ENCODE measurements at places on chromosomes 13 and 19.

- no peak for DNase-seq
Measured at GRCh38 chr13:60787083-60787482, 390.1 kb downstream of the TDRD3 start.

- no peak for DNase-seq
Measured at GRCh38 chr13:112574834-112575613, 12.9 kb downstream of the TUBGCP3 start.

DNA sequence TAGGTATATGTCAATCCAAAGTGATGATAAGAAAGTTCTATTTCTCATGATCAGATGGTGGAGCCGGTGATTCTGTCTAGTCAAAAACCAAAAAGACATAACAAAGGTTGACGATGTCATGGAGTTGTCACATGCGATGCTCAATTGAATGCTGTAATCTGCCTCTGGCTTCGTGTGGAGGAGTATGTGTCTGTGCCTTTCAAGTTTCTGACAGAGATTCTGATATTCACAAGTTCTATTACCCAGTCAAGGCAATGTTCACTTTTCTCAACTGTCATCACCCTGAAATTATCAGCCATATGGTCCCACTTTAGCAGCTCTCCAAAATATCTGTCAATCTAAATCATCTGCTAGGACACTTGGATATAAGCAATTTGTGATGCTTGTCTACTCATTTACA is 367.6 kb upstream of the PRR20A start:
- DNase-seq: no peak

DNA sequence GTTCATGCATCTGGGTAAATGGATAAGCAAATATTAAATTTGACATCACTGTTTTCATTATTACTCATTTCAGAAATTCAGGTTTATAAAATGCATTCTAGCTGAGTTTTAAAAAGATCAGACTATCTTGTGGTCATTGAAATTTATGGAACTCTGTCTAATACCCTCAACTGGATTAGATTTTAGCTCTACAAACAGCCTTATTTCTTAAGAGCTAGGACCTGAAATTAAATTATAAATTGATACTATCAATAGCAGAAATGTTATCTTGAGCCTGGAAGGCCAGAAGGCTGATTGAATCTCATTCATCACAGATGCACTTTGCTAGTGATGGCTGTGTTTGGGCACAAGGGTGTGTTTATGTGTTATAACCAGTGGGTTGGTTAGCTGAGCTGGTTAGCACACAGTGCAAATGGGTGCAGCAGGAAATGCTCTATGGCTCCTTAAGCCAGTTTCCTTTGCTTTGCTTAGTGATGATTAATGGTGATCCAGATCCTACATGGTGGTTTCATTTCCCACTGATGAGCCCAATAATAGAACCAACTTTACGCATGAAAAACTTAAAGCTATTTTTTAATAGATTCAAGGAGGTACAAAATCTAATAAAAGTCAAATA is 310.8 kb upstream of the KLF12 start:
- no peak for DNase-seq

GRCh38 chr19:1315470-1316166 is 29.9 kb downstream of the EFNA2 start:
- DNase-seq: no peak

GRCh38 chr13:44406617-44407016 is 33.0 kb downstream of the SERP2 start:
- DNase-seq: no peak

DNA sequence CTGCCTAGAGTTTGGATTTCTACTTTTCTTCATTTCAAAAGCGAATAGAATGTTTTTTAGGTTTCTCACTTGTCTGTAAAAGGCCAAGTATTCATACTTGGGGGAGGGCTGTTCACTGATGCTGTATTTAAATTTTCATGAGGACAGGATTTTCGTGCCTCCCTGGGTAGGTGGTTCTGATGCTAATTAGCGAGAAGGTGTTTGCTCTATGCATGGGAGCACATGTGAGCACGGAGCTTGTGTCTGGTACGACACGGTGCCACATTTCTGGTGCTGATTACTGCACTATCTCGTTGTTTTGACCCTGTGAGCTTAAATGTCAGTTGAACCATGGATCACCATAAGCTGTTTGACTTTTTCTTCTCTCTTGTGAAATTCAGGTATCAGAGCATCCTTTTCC is 45.8 kb downstream of the MTUS2 start:
- no peak for DNase-seq

- no peak for DNase-seq
Measured at GRCh38 chr13:71634182-71634581, 232.8 kb downstream of the DACH1 start.

DNA sequence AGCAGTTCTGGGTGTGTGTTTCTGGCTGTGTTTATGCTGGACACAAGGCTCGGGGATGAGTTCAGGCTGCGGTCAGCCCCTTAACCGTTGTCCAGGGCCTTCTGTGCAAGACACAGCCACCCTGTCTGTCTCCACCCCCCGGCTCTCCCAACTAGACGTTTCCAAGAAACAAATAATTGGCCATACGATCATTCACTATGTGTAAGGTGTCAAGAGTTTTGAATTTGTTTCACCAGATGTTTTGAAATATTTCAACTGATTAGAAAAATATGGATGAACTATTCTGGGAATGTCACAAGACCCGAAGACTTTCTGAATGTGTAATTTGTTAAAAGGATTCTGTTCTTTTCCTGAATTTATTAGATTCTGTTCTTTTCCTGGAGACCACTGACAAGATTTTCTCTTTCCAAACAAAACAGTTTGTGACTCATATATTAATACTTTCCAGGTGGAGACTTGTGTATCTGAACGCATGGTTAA is 318.2 kb downstream of the MYO16 start:
- DNase-seq: no peak

DNA sequence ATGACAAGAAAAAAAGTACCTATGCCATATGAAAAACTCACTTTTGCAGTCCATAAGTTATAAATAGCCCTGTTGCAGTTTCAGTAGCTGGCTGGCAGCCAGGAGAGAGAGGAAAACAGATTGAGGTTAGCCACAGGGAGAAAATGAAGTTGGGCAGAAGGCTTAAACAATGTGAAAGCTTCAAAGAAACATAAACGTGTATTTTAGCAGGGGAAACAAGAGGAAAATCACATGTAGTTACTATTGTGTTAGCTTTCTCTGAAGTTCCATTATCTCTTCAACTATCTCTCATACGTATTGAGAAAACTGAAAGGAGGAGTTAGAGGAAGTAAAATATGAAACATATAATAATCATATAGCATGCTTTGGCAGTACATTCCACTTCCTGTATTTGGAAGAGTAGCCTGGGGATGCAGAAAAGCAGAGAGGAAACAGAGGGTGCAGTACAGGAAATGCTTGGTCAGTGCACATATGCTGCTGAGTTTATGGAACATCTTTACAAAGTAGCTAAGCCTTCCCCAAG is 1551.1 kb downstream of the EFNB2 start:
- DNase-seq: no peak

- DNase-seq: no peak
Measured at GRCh38 chr19:21569494-21569865, 64.1 kb downstream of the ZNF429 start.

GRCh38 chr19:27735314-27735713 is 1477.6 kb downstream of the UQCRFS1 start:
- peak; percentile 59 for DNase-seq

DNA sequence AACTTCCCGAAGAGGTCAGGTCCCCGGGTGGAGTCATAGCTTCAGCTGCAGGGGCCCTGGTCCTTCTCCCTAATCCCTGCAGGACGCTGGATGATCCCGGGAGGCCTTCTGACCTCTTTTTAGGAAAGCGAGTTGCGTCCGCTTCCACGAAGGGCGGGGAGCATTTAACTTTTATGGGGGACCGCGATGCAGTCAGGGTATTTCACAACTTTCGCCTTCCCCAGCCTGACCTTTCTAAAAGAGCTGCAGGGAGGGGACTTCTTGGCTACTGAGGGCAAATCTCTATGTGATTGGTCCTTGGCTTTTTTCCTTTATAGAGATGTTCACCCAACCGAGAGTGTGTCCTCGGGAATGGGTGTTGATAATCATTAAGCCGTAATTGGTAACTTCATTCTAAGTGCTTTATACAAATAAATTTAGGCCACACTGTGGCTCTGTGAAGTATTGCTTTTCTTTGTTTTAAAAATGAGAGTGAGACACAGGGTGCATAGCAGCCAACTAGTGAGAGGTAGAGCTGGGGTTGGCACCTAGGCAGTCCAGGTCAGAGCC is 778 bp downstream of the ZNF230 start:
- DNase-seq: no peak

- no peak for DNase-seq
Measured at GRCh38 chr19:41866284-41866683, 6.2 kb downstream of the RPS19 start.

GRCh38 chr13:43894438-43894837 is 14.7 kb downstream of the LACC1 start:
- DNase-seq: no peak

- no peak for DNase-seq
Measured at GRCh38 chr19:45581576-45581975, 3.0 kb downstream of the OPA3 start.

DNA sequence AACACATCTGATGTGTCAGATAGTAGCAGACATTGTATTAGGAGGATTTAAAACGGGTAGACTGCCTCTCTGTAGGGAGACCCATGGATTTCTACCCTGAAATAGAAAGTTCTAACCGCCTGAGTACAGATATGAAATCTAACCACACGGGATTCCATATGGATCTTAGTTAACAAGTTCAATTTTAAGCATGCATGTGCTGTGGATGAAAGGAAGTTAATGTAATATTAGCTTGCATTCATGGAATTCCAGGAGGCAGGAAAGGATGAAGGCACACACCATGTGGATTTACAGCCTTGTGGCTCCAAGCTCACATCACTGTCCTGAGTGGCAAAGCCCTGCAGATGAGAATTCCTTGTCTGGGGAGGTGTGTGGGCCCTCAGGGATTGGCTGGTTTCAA is 120.6 kb upstream of the IRS2 start:
- DNase-seq: no peak

DNA sequence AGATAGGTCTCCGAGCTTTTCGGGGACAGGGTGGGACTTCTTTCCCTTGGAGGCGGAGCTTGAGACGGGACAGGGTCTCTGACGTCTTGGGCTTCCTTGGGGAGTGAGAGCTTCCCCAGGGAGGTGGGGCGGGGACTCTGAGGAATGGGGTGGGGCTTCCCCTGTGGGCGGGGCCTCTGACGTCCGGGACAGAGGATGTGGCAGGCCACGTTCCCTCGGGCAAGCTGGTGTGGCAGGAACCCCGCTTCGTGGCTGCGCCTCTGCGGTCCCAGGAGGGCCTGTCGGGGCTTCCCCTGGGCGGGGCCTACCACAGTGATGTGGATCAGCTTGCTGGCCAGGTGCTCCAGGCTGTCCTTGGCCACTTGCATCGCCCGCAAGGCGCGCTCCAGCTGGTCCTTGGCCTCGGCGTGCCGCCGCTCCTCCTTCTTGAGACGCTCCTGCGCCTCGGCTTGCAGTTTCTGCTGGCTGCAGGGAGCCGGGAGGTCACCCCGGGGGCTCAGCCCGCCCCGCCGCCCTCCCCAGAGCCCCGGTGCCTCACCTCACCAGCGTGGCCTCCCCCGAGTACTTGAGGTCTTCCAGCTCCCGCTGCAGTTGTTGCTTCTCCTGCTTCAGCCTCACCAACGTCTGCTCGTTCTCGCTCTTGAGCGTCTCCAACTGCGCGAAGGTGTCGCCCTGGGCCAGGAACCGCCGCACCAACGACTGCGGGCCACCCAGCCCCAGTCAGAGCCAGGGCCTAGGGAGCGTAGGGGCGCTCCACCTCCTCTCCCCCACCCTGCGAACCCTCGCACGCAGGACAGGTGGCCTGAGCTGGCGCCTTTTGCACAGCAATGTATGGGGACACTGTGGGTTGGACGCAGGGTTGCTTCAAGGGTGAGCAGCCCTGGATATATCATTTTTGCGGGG is 3.3 kb upstream of the RGL3 start:
- DNase-seq: no peak

- no peak for DNase-seq
Measured at GRCh38 chr13:21297447-21297846, 121.0 kb downstream of the MRPL57 start.

- DNase-seq: no peak
Measured at GRCh38 chr13:98797456-98797855, 45.0 kb upstream of the SLC15A1 start.

DNA sequence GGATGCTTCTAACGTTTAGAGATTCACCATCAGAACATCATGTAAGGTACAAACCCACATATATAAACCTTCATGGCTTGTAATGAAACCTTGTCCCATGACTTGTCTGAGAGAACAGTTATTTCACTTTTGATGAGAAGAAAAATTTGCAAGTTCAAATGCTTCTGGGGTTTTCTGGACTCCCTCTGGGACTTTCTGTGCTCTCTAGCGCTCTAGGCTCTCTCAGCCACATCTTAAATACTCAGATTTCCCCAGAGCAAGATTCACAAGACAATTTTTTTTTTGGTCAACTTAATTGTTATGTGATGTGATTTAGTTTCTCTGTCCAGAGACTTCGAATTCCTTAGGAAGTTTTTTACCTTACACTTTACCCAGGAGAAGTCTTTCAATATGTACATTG is 282.8 kb upstream of the EDNRB start:
- DNase-seq: no peak

DNA sequence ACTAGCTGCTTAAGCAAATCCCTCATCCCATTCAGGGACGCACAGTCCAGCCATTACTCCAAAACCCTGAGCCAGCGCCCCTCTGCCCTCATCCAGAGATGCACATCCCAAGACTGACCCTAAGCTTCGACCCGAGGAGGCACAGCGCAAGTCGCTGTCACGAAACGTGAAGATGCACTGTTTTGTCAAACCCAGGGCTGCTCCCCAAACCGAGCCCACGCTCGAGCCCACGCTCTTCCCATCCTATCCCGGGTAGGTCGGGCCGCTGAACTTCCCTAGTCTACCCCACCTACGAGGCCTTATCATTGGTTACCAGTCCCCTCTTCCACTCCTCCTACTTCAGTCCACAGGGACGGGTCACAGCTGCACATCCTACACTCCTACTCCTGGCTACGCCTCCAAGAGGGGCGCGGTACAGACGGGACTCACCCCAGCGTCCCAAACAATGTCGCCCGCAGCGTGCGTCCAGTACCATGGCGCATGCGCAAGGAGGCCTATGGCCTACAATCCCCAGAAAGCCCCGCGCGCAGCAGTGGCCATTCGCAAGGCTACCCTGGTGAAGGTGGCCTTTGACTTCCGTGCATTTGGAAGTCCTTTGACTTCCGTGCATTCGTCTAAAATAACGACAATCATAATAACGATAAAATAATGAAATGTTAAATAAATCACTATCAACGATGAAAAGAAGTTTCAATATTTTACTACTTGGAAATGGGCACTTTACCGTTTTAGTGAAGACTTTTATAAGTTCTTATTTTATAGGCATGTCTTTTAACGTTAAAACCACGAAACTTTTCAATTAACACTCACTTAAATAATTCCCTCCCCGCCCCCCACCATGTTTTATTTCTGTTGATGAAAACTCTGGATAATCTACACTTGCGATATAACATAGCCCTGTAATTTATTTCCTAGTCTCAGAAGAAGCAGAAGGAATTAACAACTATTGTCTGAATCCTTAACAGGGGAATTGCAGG is at the start of gene ZNF285:
ZNF285 (minus strand) TSS at position 470 of the 977 bp plus-strand sequence. CDS start 4,395 bp downstream, outside the sequence.
- DNase-seq: peak; percentile 98

Data from osteocyte (in vitro differentiated cells).